Activated gamma-delta T cell treated with anti-CD3 and anti-CD28 coated beads, Interleukin-2, amount 50 U/mL, for 16 hours (primary cell): ENCODE measurements at places on chromosomes 7 and 10.

GRCh38 chr10:43076311-43076875 lies 476 bp upstream of the RET start:
- no peak for DNase-seq

- no peak for DNase-seq
Observed at GRCh38 chr10:72541337-72541736, 84.5 kb downstream of the MICU1 start.

- DNase-seq: peak; percentile 87
Observed at GRCh38 chr10:44959247-44960087, at the start of gene RASSF4. TSS of gene RASSF4 (plus strand) at chr10:44959802. CDS start at chr10:44970203, 10,401 bp downstream.

DNA sequence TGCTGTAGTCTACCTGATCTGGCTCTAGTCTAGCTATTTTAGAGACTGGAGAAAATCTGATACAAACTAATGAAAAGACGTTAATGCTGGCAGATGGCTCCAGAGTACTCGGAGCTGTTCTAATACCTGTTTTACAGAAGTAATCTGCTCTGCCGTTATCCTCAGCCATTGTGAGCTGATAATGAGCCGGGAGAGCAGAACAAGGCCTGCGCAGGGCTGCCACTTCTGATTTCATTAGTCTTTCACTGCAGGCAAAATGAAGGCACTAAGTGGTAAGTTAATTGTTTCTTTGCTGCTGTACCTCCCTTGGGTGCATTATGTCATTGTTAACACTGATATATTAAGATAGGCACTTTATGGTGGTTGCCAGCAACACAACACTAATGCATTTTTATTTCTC lies 456.4 kb upstream of the PFKP start:
- no peak for DNase-seq

GRCh38 chr10:71651428-71651827 lies 68.2 kb downstream of the C10orf105 start:
- DNase-seq: no peak

GRCh38 chr7:36844374-36844773 lies 120.1 kb upstream of the AOAH start:
- no peak for DNase-seq

- no peak for DNase-seq
Observed at GRCh38 chr7:1993776-1994740, 238.7 kb downstream of the MAD1L1 start.

DNA sequence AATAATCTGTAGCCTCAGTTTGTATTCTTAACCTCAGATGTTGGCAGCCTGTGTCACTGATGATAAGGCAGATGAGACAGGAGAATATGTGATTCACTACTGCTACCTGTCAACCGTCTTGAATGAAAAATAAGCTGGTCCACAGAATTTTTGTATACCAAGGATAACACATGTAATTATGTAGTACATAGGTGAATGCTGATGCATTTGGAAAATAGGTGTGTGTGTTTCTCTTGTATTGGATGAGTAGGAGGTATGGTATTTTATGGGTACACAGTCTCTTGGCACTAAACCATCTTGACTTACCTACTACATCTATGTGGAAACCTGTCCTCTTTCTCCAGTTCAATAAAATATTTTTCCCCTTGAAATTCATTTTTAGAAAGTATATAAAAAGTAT lies 20.7 kb upstream of the ZRANB1 start:
- DNase-seq: no peak

GRCh38 chr10:49647554-49647953 lies 31.9 kb upstream of the C10orf53 start:
- DNase-seq: no peak

DNA sequence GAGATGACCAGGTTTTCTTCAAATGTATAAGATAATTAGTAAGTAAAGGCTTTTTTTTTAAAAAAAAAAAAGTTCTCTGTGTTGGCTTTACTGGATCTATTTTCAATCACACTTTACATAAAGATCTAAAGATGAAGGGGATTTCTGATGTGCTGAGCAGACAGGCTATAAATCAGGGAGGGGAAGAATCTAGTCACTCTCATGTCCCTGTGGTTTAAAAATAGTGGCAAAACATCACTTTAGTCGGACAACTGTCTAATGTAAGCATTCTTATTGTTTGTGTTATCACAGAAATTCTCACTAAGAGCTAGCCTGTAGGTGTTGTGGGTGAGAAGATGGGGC lies 132.7 kb downstream of the ICA1 start:
- no peak for DNase-seq

DNA sequence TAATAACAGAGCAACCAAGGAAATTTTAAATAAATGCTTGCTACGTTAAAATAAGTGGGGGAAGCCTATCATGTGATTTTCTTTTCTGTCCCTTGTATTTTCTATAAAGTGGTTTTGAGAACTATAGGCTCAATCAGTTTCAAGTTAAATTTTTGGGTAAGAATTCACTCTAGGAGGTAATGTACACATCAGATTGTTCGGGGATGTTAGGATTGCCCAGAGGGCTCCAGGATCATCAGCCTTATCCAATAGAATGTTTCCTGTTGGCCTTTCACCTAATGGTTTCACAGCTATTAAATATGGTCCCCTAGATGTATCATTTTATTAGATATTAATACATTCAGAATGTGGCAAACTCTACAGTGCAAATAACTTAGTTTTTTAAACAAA lies 438.4 kb upstream of the NPVF start:
- DNase-seq: no peak

DNA sequence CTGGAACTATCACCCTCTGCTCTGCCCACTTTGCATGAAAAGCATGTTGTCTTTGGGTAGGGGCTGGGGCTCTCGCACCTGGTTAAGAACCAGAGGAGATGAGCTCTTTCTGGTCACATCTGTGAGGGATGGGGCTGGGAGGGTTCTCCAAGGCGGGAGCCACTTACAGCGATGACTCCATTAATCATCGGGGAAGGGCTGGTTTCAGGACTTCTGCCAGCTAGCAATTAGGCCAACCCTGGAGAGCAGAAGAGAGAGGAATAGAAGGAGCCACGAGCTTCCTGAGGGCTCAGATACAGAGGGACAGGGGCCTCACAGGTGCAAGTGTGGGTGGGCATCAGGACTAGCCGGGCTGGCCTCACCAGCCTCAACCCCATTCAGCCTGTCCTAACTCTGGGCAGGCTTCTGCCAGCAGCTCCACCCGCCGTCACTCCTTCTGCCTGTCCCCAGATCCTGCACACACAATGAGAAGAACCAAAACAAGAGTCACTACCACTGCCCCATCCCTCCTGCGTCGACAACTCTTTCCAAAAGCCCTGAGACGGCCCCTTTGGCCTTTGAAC lies 8.4 kb downstream of the AQP1 start:
- no peak for DNase-seq

DNA sequence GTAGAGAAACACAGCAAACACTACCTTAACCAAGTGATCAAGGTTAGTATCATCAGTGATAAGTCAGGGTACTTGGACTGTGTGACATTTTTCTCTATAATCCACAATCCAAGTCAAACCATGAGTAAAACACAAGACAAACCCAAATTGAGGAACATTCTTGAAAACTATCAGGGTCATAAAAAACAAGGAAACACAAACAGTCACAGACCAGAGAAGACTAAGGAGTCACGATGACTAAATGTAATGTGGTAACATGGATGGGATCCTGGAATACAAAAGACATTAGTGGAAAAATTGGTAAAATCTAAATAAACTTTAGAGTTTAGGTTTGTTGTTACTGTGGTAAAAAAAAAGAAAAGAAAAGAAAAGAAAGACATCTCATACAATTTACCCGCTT lies 103.8 kb downstream of the ARMH3 start:
- no peak for DNase-seq

DNA sequence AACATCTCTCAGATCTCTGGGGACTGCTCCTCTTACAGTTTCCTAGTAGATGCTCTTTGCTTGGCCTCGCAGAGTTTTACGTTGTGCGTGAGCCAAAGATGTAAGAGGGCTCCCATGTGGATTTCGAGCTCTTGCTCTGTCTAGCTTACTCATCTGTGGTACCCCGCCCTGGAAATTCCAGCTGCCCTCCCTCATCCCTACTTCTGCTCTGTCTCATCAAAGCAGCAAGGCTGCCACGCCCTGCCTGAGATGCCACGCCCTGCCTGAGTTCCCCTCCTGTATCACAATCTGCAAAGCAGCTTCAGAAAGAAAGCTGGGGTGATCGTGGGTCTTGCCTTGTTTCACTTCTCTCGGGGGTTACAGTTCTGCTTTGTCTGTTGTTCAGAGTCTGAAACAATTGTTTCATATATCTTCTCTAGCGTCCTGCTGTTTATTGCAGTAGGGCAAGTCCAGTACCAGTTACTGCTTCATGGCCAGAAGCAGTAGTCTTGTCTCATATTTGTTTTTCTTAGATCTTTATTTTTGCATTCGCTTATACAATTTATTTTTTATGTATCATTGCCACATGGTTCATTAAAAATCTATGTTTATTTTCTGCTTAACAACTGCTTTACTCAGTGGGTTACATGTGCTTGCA lies 36.1 kb upstream of the CCNY start:
- no peak for DNase-seq

DNA sequence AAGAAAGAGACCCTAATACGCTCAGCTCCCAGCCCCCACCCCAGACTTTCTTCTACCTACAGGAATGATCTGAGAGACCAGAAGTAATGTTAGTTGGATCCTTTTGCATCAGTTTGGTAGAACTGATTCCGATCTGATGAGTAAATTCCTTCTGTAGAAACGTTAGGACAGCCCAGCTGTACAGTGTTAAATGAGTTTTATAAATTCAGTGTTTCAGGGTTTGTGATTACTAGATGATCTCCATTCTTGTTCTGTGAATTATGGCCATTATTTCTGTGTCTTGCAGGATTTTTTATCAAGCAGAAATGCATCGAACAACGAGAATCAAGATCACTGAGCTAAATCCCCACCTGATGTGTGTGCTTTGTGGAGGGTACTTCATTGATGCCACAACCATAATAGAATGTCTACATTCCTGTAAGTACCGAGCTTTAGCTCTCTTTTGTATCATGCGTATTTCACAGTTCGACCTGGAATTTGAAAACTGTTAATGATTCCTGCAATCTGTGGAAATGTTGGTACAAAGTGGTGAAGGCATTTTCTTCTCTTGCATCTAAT lies 5.3 kb downstream of the BMI1 start:
- no peak for DNase-seq

DNA sequence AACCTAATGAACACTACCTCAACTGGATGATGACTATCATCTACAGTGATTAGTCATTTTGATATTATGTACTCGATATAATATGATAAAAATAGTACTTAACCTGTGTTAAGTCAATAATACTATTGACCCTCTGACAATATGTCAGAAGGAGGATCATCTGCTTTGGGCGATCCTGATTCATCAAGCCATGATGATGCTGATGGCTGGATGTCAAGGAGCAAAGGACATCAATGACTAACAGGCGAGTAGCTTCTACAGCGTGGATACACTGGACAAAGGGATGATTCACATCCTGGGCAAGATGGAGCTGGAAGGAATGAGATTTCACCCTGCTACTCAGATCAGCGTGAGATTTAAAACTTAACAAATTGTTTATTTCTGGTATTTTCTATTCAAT lies 94.4 kb upstream of the SKAP2 start:
- DNase-seq: no peak

DNA sequence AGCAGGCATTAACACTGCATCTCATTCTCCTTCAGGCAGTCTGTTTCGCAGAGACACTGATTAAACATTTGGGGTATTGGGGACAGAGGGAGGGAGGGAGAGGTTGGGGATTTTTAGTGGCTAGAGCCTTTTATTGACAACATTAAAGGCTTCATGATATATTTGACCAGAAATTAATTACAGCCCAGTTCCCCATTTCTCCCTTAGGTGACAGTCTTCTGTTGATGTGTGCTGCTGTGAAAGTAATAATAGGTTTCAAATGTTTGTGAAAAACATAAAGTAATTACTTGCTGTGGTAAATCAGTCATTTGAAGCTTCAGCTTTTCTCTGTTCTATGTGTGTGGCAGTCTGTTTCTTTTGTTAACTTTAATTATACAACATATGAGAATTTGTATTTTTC lies 105.3 kb upstream of the LRGUK start:
- no peak for DNase-seq

DNA sequence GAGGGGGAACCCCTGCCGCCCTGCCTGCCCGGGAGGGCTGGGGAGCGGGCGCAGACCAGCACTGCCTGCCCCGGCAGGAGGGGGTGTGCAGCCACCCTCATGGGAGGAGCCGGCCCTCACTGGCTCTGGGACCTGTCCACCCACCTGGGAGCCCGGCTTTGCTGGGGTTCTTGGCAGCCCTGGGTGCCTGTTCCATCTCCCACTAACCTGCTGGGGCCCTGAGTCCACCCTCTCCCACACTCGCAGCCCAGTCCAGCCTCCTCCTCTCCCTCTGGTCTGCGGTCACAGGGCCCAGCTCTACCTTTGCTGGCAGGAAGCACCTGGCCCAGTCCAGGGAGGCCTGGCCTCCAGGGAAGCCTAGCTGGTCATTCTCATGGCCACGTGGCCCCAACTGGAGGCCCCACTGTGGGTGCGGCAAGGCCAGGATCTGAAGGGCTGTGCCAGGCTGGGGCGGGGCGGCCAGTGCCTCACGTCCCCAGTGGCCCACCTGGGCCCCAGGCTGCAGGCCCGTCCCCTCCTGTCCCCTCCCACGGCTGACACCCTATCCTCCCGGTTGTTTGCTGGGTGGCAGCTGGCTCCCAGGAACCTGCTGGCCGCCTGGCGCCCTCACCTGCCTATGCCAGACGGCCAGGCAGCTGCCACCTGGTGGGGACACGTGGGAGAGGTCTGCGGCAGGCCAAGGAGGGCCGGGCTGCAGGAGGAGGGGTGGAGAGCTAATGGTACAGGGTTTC lies at the start of gene TMEM184A:
TMEM184A (minus strand) TSS at position 393 of the 731 bp plus-strand sequence. CDS start 721 bp downstream, outside the sequence.
- DNase-seq: no peak

DNA sequence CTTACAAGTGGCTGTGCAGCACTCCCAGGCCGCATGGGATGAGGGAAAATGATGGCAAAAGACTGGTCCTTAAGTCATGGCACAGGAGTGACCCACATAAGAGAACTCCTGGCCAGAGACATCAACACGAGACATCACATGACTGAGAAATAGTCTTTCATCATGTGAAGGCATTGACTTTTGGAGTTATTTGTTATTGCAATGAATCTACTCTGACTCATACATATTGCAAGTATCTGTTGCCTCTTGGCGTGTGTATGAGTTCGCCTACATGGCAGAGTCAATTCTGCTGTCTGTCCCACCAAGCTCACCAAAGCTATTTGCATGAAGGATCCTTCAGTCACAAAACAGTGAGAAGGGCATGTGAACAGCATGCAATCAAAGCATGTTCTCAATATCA lies 59.7 kb upstream of the HABP2 start:
- DNase-seq: no peak

GRCh38 chr7:2520131-2520760 lies 672 bp downstream of the LFNG start:
- DNase-seq: no peak

DNA sequence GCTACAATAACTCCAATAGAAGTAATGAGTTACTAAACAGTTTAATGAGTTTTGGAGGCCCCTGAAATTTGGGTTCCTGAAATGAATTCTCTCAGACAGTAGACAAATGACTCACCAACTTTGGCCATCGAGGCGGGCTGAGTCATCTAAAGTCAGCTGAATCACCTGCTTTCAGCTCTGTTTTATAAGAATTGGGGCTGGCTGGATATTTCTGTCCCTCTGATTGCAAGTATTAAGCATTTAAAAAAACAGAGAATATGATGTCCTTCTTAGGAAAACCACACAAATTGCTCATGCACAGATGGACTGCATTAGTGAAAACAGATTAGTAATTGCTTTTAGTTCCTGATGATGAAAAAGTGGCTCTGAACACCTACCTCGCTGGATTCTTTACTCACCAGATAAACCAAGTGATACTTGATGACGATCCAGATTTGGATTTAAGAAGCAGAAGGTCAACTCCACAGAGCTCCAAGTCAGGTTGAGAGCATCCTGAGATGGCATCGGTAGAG lies 59.1 kb downstream of the ZNF365 start:
- peak; percentile 34 for DNase-seq
